ENCODE measurements at places on chromosomes 5 and 9. TPM values are rescaled to one million over a fixed set of nuclear protein-coding genes. Genes with fewer than 3 reads are reported as not detected.

The FGF18 gene
- not detected for total RNA-seq

The LCN10 gene
- not detected for total RNA-seq

The SPATA31A3 gene
- total RNA-seq: not detected

The IFNA2 gene
- total RNA-seq: not detected

The SHOC1 gene
- 0.02 TPM for total RNA-seq

The PTPN3 gene
- 7.3 TPM for total RNA-seq

The KIF4B gene
- 0.07 TPM for total RNA-seq

The NAIF1 gene
- total RNA-seq: 13.7 TPM

The NFIB gene
- 2.5 TPM for total RNA-seq

The TNC gene
- total RNA-seq: 151 TPM

The DOCK2 gene
- total RNA-seq: 47.7 TPM

The PITX1 gene
- total RNA-seq: 4.6 TPM

The TPRN gene
- total RNA-seq: 4.5 TPM

The LCN2 gene
- total RNA-seq: not detected

The TPPP gene
- 0.07 TPM for total RNA-seq

The PCDHA5 gene
- total RNA-seq: not detected

The PCDHAC1 gene
- total RNA-seq: 0.25 TPM

The SERF1A gene
- total RNA-seq: 4.7 TPM

The SMIM33 gene
- not detected for total RNA-seq

The COL15A1 gene
- 2.9 TPM for total RNA-seq

The MCIDAS gene
- not detected for total RNA-seq

The IRX2 gene
- not detected for total RNA-seq

The PHF24 gene
- total RNA-seq: not detected

The SLC25A48 gene
- total RNA-seq: not detected

The DNM1 gene
- total RNA-seq: 14.0 TPM

The LRRC19 gene
- total RNA-seq: not detected

The PLEKHG4B gene
- total RNA-seq: 9.9 TPM

The ANKH gene
- total RNA-seq: 5.4 TPM

The NEURL1B gene
- 2.3 TPM for total RNA-seq

The CCDC192 gene
- not detected for total RNA-seq

The TUSC1 gene
- 29.0 TPM for total RNA-seq

The CD274 gene
- 31.2 TPM for total RNA-seq

The F12 gene
- 1.7 TPM for total RNA-seq

The CDKN2A gene
- 597 TPM for total RNA-seq

The SPINK6 gene
- not detected for total RNA-seq

The FST gene
- total RNA-seq: 0.99 TPM

The CYLC2 gene
- not detected for total RNA-seq

The TAF1L gene
- total RNA-seq: 0.02 TPM

The GCNT4 gene
- 0.79 TPM for total RNA-seq

The AGXT2 gene
- total RNA-seq: 0.07 TPM

The CRHBP gene
- not detected for total RNA-seq

The PALM2AKAP2 gene
- total RNA-seq: 3.7 TPM

The GOLM1 gene
- total RNA-seq: 66.3 TPM

The HEMGN gene
- total RNA-seq: not detected

The TLX3 gene
- total RNA-seq: not detected

The SLC34A3 gene
- 0.10 TPM for total RNA-seq

The C9orf50 gene
- total RNA-seq: 0.10 TPM

The TRPM6 gene
- 0.49 TPM for total RNA-seq

The PCDHB16 gene
- 8.6 TPM for total RNA-seq

The RUSC2 gene
- total RNA-seq: 24.3 TPM

The IFNA21 gene
- not detected for total RNA-seq

The GRIN3A gene
- not detected for total RNA-seq
